Lung microvascular endothelial cell (primary cell): ENCODE measurements at places on chromosomes 11 and 22.
A peak's percentile ranks its signal among the peaks of the same experiment; 100 is the strongest.

DNA sequence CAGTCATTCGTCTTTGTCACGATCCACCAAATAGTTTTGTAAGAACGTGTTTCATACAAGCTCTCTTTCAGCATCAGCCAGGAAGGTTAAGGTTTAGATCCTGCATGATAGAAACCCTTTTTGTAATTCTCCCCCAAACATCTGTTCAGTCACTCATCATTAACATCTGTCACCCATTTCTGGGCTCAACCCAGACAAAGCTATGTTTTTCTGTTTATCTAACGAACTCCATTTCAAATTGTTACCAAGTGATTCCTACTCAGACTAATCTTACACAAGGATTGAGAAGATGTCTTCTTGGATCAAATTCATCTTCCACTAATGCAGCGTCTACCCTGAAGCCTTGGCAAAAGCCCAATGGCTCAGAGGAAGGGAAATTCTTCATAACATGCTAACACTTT is 58.8 kb downstream of the FZD4 start:
- DNase-seq, result peak; percentile 71

GRCh38 chr22:44247346-44247745 is 65.4 kb downstream of the SHISAL1 start:
- DNase-seq, result no peak

GRCh38 chr22:25404928-25405816 is 159.3 kb upstream of the GRK3 start:
- peak; percentile 65 for DNase-seq

DNA sequence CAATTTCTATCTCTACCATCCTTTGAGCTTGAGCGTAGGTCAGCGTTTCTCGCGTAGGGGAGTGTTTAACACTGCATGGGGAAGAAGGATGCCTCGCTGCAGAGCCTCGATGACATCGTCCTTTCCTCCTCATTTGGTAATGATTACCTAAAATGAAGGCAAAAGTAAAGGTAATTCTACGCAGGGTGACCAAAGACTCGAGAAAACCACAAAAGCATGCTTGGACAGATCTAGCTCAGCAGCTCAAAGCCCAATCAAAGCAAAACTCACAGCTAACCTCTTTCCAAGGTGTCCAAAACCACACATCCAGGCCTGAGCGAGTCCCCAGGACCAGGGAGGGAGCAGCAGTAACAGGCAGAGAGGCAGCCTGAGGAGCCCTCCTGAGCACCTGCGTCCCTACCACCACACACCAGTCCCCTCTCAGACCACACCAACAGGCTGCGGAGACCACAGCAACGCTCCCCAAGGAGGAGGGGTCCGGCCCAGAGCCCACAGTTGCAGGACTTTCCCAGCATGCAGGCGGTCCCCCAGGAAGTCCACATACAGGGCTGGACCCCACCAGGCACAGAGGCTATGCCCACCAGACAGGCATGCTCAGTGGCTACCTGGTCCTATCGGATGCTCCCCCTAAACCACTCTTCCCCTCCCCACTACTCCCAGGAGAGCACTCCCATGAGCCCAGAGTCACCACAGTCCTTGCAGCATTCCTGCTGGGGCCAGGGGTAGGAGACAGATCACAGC is 3.3 kb downstream of the BRD1 start:
- no peak for DNase-seq

DNA sequence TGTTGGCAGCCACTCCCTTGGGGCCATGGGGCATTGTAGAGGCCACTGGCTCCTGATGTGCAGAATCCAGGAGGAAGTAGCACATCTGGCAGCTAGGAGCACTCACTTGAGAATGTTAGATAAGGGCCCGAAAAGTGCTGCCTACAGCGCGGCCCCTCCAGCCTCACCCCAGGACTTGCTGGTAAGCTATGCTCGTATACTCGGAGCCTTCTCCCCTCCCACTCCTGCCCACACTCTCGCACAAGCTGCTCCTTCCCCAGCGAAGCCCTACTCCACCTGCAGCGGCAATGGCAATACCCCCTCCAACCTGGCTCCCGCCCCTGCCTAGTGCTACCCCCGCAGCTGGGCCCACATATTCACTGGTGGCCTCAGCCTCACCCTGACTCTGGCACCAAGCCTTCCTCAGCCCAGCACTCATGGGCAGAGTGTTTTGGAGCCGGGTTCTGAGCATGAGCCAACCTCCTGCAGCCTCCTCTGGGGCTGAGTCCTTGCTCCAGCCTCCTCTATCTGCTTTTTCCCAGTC is 47.7 kb downstream of the PDE2A start:
- DNase-seq, result no peak

DNA sequence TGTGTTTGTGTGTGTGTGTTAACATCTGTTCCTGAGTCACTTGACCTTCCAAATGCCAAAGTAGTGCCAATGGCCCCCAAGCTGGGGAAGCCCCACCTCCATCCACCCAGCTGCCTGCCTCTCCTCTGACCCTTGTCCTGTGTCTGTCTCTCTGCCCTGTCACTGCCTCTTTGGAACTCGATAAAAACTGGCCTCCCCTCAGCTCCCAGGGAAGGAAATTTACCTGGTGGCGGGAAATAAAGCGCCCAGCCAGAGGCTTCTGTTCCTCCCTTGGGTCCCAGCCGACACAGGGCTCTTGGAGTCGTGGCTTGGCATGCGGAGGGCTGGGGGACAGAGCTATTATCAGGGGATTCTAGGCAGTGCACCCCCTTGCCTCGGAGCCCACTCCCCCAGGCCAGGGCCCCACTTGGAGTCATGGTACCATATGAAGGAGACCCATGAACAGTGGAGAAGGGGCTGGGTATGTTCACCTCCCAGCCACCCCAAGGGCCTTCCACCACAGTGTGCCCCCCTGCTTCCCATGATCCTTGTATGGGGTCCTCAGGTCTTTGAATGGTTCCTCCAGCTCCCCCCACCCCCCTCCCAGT is 6.2 kb downstream of the KCNC1 start:
- DNase-seq, result no peak

DNA sequence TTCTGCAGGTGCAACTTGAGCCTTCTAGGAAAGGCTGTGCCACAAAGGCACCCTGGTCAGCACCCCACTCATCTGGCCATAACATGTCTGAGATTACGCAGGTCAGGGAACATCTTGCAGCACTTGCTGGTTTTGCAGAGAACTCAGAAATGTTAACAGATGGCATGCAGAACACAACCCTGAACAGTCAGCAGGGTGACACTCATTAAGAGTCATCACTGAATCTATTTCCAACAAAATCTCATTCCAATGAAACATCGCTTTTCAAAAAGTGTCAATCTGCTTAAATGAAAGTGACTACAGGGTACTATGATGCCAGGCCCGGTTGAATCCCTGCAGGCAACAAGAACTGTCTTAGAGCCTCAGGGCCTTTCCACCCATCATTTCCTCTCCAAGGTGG is 369.8 kb upstream of the CCDC90B start:
- DNase-seq, result no peak

DNA sequence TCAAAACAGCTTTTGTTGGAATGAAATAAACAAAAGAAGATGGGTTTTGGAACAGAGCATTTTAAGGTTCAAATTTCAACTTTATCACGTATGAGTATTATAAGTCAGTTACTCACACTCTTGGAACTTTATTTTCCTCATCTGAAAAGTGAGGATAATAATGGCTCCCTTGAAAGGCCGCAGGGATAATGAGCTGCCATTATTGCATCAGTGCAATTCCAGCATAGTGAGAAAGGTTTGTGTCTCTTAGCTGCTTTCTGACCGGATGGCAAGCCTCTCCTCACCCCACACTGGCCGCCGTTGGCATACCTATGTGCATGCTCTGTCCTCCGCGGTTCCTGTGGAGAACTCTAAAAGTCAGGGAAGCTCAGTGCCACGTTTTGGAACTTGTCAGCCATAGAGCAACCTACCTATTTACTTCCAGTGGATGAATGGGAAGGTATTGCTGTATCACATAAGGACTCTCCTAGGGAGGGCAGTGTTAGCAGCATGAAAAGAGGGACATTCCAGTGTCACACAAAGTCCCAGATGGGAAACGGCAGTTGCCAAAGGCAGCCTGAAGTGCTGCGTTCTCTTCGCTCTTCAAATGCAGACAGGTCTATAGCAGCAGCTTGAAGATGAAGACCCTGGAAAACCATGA is 368.9 kb downstream of the NTM start:
- no peak for DNase-seq

GRCh38 chr11:118060081-118060661 is 16.7 kb upstream of the TMPRSS4 start:
- no peak for DNase-seq

DNA sequence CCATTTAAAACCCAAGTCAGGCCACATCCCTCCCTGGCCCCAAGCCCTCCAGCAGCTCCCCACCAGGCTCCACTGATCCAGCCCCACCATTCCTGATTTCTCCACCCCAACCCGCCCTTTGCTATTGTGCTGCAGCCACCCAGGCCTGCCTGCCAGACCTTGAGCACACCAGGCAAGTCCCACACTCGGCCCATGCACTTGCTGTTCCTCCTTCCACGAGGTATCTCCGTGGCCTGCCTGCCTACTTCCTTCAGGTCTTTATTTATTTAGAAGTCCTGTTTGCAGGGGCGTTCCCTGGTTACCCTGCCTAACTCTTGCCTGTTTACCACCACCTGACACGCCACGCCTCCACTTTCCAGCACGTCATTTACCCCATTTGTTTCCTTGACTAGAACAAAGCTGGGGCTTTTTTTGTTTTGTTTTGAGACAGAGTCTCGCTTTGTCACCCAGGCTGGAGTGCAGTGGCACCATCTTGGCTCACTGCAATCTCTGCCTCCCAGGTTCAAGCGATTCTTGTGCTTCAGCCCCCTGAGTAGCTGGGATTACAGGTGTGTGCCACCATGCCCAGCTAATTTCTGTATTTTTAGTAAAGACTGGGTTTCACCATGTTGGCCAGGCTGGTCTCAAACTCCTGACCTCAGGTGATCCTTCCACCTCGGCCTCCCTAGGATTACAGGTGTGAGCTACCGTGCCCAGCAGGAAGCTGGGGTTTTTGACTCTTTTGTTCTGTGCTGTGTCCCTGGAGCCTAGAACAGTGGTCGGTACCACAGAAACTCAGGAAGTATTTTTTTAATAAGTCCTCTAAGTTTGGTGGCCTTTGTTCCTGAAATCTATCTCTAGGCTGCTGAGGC is 6.7 kb downstream of the CENPM start:
- DNase-seq, result no peak

GRCh38 chr11:119480380-119481020 is 57.5 kb upstream of the THY1 start:
- no peak for DNase-seq

- no peak for DNase-seq
These were observed 217.9 kb downstream of the DSCAML1 start for GRCh38 chr11:117579161-117579560.

DNA sequence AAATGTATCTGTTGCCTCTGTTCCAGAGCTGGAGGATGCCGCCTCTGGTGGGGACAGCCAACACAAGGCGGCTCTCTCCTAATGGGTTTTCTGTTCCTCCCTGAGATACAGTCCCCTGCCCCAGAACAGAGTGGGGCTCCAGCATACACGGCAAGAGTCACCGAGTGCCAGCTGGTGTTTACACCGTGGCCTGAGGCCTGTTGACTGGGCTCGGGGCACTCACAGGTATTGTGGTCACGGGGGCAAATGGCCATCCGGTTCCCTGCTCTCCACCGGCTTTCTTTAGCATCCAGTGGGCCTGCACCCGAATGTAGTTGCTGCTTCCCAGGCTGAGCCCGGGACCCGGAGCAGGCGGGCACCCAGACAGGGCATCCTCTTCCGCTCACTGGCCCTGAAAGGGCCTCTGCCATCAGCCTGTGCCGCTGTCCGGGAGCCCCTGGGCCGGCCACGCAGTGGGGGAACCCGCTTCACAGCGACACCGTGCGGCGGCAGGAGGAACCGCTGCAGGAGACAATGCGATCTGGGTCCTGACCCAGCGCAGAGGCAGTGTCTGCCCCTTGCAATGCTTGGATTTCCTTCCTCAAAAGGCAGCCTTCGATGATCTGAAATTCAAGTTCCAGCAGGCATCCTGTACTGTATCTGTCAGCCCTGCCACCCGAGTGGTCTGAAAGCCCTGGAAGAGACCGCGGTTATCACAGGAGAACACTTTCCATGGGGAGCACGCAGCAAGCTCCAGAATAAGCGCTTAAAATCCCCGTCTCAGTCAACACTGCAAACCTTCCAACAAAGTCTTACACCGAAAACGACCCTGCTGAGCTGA is 859 bp upstream of the KRTAP5-5 start:
- DNase-seq, result peak; percentile 45

- no peak for DNase-seq
These were observed 158.4 kb downstream of the TEAD1 start for GRCh38 chr11:12832480-12833224.

GRCh38 chr11:18144243-18144642 is 11.9 kb downstream of the MRGPRX3 start:
- DNase-seq, result peak; percentile 2
